ENCODE measurements at places on chromosomes 12 and 14.

GRCh38 chr12:79920421-79921238 lies 14.3 kb downstream of the PPP1R12A start:
- DNase-seq: no peak

GRCh38 chr14:101604935-101605780 lies 43.9 kb downstream of the DIO3 start:
- DNase-seq: no peak

DNA sequence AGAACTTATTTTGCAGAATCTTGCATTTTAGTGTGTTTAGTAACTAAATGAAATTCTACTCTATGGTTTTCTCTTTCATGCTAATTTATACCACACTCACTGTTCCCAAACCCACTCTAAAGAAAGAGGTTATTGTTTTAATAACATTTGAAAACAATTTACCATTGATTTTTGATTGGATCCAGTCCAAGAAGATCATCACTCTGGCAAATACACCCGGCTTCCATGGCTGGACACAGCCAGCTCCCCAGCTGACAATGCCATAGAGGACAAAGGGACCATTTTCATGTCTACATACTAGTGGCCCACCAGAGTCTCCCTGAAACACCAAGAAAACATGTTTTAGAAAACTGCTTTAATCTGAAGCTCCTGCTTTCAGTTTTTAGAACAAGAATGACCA lies 42.4 kb downstream of the OVCH1 start:
- DNase-seq: no peak

- no peak for DNase-seq
These were observed 4.3 kb upstream of the ZFP36L1 start for GRCh38 chr14:68797121-68797670.

GRCh38 chr14:105093431-105094192 lies 28.4 kb upstream of the GPR132 start:
- peak; percentile 55 for DNase-seq

- DNase-seq: no peak
These were observed 127.1 kb upstream of the CNTN1 start for GRCh38 chr12:40565029-40565633.

DNA sequence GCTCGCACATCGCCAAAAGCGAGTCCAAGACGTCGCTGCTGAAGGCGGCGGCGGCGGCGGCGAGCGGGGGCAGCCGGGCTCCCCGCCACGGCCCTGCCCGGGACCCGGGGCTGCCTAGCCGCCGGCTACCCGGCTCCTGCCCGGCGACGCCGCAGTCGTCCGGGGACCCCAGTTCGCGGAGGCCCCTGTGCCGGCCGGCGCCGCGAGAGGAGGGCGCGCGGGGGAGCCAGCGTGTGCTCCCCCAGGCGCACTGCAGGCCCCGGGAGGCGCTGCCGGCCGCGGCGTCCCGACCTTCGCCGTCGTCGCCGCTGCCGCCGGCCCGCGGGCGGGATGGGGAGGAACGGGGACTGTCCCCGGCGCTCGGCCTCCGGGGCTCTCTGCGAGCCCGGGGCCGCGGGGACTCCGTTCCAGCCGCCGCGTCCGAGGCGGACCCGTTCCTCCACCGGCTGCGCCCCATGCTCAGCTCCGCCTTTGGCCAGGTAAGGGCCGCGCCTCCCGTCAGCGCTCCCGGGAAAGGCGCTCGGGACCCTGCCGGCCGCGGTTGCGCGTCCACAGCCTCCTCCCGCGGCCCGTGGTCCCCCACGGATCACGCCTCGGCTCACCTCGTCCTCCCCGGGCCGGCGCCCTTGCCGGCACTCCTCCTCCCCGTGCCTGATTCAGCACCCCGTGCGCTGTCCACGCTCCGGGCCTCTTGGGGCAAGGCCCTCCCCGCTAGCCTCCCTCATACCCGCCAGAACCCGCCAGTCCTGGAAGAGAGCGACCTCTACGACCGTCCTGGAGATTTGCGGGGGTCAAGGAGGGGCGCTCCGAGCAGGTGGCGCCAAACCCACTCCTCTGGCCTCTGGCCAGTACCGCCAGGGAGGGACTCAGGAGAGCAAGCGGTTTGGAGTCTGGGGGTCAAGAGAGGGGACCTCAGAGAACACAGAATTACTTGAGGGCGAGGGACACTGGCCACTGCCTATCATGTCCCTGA lies 721 bp downstream of the CABP1 start:
- peak; percentile 11 for DNase-seq

- no peak for DNase-seq
These were observed 6.1 kb downstream of the SYCP3 start for GRCh38 chr12:101733166-101733565.

DNA sequence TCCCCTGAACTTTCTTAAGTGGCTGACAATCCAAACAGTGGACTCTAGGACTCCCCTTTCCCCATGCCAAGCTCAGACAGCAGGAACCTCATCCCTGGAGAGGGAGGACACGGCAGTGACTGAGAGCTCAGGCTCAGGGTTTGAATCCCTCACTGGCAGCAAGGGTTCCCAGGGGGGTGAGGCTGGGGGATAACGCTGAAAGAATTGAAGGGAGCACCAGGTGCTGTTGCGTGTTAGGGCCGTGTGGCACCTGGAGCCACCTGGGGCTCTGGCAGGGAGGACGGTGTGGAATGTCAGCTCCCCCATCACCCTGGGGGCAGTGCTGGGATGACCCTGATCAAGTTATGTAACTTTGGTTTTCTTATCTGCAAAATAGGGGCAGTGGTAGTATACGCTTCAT lies 40.1 kb downstream of the ANO2 start:
- no peak for DNase-seq

DNA sequence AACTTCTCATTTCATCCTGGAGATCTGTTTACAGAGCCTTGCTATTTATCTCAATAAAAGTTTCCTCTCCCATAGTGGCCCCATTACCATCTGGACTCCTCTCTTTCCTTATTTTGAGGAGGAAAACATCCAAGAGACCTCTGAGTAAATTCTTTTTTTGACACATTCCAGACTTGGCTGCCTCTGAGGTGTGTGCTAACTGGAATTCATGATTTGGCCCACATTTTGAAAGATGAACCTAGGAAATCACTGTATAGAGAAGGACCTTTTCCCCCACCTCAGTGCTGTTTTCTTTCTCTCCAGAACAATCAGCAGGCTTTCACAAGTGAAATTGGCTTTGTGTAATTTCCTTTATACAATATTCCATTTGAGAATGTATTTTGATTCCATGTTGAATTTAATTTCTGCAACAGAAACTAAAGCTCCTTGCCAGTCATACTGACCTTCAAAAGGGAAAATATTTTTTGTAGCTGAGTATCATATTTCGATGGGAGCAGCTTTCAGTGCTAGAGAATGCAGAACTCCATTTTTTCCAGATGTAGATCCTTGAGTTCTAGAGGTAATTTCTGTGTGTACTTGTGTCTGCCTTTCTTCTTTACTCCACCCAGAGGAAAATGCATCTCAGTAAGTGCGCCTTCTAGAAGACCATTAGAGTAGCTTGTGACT lies 244.9 kb upstream of the RGS6 start:
- DNase-seq: no peak

DNA sequence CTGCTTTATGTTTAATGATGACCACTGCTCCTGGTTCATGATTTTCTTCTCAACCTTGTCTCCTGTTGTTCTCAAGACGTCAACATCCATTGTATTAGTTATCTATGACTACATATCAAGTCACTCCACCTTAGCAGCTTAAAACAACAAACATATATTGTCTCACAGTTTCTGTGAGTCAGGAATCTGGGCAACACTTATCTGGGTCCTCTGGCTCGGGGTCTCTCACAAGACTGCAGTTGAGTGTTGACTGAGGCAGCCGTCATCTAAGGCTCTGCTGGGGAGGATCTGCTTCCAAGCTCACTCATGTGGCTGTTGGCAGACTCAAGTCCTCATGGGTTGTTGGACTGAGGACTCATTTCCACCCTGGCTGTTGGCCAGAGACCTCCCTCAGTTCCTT lies 27.3 kb upstream of the FRS2 start:
- no peak for DNase-seq

- no peak for DNase-seq
These were observed 12.6 kb upstream of the TTC7B start for GRCh38 chr14:90828642-90829487.

DNA sequence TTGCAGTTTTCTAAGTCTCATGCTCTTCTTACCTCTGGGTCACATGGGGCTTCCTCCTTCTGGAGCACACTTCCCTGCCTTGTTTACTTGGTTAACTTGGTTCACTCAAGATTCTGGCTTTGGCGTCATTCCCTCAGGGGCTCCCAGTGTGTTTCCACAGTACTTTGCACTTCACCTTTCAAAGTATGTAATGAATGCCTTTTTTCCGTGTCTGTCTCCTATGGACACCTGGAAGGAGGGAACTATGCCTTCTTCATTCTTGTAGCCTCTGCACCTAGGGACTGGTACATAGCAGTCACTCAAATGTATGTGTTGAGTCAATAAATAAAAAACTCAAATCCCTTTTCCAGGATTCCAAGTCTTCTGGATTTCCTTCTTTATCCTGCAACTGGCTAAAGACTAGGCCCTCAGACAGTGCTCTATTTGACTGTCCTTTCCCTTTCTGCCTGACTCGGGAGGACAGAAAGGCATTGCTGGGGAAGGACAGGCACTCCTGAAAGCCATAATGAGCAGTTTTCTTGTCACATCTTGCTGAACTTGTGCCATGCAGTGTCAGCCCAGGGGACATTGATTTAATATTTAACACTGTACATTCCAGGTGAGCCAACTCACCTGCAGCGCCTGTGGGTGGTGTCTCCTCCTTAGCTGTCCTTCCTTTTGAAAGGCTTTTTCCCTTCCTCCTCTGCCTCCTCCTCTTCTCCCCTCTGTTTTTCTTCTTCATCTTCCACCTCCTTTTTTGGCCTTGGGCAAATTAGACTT lies 12.8 kb downstream of the MYRFL start:
- no peak for DNase-seq

GRCh38 chr14:49418789-49419188 lies 167.4 kb downstream of the RPS29 start:
- DNase-seq: no peak

Measured in stimulated activated CD8-positive, alpha-beta memory T cell treated with anti-CD3 and anti-CD28 coated beads, Interleukin-7, amount 100 ng/mL, for 24 hours (primary cell).